ENCODE measurements at places on chromosomes 12 and 14.

DNA sequence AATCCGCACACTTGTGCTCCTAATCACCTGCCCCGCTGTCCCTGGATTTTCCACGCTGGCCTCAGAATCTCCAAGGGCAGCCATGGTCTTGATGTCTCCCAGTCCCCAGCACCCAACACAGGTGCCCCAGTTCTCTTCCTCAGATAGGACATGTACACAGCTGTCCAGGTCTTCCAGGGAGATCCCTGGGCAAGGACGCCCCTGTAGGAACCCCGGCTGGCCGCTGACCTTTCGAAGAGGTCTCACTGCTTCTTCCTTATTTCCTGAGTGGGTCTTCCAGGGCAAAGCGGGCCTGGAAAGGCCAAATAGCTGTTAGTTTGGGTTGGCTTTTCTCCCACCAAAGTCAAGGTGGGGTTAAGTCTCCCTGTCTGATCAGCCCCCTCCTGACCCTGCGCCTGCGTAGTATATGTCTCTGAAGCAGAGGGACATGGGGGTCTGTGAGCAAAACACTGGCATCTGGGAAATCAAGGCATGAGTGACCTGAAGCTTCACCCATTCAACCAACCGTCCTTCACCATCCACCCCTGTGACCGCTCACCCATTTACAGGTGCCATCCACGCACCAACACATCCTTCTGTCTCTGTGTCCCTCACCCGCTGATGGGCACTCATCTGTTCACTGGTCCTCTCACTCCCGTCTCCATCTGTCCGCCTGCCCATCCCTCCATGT lies 4.6 kb downstream of the BEGAIN start:
- DNase-seq: no peak

GRCh38 chr12:17489452-17489851 lies 600.5 kb downstream of the RERGL start:
- no peak for DNase-seq

GRCh38 chr12:51160814-51161459 lies 12.0 kb downstream of the TFCP2 start:
- no peak for DNase-seq

DNA sequence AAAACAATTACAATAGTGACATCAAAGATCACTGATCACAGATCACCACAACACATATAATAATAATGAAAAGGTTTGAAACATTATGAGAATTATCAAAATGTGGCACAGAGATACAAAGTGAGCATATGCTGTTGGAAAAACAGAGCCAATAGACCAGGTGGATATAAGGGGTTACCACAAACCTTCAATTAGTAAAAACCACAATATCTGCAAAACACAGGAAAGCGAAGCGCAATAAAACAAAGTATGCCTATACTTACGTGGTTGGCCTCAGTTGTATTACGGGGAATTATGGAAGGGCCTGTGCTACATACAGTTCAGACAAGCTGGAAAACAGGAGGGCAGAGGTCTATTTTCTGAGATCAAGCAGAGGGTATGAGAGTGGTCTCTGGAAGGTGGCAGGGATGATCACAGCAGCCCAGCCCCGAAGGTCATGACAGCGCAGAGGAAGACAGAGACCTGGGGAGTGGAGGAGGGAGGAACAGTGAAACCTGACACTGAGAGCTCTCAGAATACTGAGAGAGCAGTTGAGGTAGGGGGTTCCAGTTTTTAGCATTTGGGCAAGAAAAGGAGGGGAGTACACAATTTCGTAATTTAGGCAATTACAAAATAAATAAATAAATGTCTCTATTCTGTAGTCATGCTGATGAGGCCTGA lies 41.3 kb downstream of the IFNG start:
- DNase-seq: no peak

GRCh38 chr12:92860521-92860920 lies 68.6 kb downstream of the EEA1 start:
- no peak for DNase-seq

GRCh38 chr12:92796650-92797049 lies 93.9 kb downstream of the PLEKHG7 start:
- no peak for DNase-seq

DNA sequence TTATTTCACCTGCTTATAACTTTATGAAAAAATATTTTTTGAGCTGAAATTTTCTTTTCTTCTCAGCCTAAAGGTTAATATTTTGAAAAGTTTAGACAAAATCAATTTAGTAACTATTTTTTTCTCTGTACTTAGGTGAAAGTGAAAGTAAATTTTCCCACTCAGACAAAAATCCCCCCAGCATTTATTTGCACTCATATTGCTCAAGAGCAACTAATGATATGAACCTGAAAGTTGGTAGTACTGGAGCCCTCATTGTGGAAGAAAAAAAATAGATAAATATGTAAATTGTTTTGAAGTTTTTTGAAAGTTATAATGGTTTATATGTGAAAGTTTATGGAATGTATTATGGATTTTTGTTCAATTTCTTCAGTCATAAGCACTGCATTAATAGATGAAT lies 1005.9 kb upstream of the ATXN7L3B start:
- DNase-seq: no peak

DNA sequence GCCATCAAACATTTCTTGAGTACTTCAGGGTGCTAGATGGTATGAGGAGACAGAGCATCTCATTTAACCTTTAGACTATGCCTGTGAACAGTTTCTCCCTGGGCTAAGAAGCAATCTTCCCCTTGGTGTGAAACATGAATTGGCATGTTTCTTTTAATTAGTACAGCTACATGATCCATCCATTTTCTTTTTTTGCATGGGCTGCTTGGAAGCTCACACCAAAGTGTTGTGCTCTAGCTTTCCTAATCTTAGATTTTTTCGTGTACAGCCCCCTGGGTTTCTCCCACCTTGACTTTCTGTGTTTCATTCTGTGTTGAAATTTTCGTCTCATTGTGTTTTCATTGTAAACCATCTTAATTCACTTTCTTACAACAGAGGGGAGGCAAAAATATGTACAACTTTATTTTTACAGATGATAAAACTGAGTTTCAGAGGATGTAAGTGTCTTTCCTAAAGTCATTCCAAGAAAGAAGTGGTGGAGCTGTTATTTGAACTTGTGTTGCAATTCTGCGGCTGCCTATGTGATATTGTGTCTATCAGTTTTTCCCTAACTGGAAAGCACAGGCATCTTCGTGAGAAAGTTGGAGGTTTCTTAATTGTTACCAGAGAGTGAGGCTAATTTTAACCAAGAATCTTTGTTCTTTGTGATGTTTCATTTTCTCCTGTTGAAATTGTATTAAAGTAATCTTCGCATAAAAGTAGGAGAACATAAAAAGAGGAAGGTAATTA lies 64.5 kb downstream of the DAAM1 start:
- DNase-seq: peak; percentile 45

DNA sequence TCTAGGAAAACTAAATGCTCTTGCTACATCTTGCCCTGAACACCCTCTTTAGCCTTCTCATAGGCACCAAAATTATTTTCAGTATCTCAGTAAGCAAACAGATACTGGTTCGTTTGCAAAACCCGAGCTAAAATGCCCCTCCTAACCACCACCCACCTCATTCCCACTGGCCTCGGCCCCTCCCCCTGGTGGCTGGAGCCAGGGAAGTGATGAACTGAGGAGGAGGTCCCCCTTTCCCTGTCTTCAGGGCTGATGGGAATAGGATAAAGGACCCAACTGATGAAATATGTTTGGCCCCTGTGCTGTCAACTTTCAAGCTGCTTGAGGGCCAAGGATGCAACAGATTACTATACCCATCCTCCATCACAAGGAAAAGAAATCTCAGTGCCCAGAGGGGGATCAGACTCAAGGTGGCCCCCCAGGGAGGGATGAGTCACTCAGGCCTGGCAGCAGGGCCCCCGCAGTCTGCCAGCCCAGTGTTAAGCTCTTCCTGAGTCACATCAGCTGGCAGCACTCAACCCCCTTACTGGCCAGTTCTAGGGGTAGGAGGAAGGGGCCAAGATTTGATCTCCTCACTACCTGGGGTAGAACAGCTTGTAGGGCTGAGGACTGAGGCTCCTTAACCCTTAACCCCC lies 1.7 kb downstream of the ANKRD52 start:
- DNase-seq: peak; percentile 50

GRCh38 chr12:6219980-6220379 lies 19.8 kb downstream of the CD9 start:
- DNase-seq: no peak

GRCh38 chr14:101499513-101499912 lies 61.8 kb upstream of the DIO3 start:
- no peak for DNase-seq

DNA sequence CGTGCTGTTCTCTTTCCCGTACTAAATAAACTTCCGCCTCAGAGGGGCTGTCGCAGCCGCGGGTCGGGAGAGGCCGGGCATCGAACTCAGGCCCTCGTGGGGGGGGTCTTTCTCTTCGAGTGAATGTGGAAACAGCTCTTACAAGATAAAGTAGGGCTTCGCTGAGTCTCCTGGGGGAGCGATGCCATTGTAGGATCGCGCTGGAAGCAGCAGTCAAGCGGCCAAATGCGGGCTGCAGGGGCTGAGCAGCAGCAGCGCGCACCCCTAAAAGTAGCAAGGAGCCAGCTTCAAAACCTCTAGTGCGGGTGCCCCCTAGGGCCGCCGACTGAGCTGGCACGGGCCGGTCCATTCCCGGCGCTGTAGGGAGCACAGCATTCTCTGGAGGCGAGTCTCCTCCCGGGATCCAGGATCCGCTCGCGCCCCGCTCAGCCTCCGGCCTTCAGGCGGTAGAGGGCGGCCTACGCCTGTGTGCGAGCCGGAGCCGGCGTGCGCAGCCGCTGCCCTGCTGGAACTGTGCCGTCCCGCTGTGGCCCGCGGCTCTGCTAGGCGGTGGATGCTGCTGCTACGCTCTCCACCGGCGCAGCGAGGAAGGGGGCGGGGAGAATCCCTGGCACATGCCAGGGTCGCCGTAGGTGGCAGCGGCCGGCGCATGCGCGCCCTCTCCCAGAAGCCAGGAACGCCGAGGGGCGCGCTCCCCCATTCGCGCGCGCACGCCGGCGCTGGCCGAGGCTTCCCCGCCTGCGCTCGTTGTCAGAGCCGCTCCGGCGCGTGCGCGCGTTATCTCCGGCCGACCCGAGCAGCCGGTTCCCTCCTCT lies at the start of gene FUT8:
TSS of gene FUT8 (plus strand) at position 699 of the 815 bp plus-strand sequence. CDS start 148,834 bp downstream, outside the sequence.
- DNase-seq: peak; percentile 96

All from AG08395 (cell line).